ENCODE measurements at places on chromosomes 7 and 10.

DNA sequence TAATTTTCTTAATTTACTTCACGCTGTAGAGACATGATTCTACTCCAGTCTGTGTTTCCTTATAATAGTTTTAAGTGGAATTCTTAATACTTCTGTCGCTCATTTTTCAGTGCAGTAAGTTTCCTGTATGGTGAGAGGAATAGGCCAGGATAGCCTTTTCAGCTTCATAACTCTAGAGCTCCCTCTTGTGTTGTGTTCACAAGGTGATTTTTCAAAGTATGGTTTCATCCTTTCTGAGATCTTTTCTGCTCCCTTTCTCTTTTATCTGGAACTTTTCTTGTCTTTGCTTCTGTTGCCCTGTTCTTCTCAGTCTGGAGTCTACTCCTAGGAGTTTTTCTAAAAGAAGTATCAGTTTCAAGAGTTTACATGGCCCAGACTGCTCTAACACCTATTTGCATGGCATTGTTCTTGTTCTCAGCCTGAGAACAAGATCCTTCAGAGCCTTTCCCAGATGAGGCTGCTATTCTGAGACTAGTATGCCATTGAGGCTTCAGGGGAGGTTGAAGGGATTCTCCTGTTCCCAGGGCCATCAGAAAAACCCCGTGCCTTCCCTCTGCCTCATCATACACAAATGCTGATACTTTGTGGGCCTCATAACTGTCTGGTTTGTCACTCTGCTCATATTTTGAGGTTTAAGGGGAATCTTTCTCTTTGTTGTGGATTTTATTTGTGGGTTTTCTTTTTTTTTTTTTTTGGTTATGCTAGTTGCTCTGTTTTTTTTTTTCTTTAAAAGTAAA is 21.8 kb downstream of the NET1 start:
- peak; percentile 53 for DNase-seq

DNA sequence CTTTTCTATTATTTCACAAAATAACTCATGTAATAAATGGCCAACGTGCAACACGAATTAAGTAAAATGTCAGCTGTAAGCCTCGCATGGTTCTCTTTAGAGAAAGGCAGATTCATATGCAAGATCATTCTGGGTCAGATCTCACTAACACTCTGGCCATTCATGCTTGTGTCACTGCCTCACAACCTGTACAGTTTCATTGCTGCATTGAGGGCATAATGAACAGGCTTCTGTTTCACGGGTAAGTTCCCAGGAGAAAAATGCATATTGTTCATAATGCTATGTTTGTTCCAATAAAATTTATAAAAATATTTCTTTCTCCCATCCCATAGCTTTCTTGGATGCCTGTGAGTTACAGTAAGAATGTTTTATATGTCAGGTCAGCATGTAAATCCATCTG is 734.0 kb upstream of the ANKRD30A start:
- no peak for DNase-seq

DNA sequence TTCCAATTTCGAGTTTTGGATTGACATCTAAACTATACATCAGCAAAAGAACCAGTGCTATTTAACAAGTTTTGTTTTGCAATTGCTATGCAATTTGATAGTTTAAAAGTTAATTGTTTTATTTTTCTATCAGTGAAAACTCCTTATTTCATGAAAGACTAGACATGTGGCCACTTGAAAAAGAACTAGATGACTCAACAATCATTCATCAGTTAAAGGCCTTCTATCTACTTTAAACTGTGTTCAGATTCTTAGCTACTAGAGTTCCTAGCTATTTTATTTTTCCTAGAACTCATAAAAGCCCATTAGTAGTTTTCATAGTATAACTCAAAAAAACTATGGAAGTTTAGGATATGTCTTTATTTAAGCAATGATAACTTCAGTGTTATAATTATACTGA is 104.6 kb upstream of the LSM8 start:
- DNase-seq, result no peak

DNA sequence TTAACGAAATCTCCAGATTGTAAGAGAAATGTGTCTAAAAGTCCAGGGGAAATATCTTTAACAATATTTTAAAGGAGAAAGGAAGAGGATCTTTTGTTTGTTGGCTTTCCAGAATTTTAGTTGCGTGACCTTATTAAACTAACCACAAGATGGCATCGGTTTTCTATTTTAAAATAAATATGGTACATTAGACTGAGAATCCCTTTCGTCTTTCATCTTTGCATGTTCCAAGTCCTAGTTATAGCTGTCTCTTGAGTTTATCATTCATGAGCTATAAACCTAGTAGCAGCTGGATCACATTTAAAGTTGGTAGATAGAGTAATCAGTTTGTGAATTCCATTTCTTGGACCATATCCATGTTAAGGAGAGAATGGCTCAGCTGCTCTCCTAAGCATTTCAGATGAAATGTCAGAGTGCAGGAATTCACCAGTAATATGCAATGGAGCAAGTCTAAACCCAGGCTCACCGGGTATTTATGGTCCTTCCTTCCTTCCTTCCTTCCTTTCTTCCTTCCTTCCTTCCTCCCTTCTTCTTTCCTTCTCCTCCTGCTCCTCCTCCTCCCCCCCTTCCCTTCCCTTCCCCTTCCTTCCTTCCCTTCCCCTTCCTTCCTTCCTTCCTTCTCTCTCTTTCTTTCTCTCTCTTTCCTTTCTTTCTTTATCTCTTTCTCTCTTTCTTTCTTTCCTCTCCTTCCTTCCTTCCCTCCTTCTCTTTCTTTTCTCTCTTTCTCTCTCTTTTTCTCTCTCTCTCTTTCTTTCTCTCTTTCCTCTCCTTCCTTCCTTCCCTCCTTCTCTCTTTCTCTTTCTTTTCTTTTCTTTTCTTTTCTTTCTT is 57.8 kb upstream of the RAB18 start:
- peak; percentile 42 for DNase-seq

GRCh38 chr7:43933902-43934560 is 7.8 kb downstream of the UBE2D4 start:
- DNase-seq, result no peak

DNA sequence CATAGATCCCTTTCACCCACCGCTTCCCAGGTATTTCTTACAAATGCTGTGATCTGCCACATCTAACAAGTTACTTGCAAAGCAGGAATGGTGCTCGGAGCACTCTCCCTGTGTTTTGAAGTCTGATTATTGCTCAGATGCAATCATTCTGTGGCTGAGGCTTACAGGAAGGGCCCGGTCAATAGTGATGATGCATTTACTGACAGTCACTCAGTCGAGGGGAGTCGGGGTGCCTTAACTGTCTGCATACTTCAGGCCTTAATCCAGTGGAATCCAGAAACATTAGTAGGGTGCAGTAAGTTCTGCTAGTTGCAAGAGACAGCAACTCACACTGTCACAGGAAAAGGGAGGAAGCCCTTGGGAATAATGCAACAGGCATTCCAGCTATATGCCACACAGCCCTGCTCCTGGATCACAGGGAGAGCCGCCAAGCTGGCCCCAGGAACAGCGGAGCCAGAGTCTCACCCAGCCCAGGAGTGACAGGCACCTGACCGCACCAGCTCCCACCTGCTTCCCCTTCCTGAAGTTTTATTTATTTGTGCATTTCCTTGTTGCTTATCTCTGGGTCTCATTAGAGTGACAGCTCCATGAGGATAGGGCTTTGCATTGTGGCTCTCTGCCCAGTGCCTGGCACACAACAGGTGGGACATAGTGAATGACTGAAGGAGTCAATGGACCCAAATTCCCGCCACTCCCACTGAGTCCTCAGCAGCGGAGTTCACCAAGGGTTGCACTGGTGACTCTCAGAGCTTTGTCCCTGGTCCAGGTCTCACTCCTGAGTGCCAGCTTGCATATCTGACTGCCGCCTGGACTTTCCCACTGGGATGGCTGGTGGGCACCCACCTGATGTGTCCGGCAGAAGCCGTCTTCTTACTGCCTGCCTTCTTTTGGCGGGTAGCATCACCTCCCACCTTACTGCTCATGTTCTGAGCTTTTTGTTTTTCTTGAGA is 212.5 kb upstream of the SH2B2 start:
- DNase-seq, result no peak

DNA sequence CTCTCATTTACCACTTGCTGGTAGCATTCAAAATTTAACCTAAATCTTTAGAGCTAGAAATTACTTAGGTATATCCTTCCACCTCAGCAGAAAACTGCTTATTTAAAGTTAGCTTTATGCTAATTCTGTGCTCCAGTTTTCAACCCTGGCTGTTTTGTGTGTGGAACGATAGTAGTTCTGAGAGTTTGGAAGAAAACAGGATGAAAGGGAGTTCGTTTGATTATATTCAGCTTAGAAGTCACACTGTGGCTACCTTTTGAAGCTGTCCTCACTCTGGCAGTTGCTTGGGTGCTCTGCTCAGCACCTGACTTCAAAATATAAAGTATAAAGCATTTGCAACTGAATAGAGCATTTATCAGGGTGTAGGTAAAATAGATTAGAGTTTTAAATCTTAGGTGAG is 2.6 kb upstream of the ASCC1 start:
- no peak for DNase-seq

DNA sequence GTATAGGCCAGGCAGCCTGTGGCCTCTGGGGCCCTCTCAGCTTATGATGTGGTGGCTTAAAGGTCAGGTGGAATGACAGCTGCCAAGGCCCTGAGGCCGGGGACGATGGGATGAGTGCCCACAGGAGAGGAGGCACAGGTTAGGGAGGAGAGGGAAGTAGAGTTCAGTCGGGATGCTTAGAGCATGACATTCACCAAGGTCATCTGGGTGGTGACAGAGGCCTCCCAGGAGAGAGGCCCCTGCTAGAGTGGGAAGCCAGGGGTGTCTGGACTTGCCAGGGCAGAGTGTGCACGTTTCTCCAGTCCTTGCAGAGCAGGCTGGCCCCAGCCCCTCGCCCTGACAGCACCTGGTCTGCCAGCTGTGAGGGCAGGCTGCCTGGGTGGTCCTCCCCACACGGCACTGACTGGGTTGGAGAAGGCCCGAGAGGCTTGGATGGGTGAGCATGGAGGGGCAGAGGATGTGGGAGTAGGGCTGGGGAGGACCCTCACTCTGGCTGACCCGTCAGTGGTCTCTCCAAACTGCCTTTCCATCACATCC is 1.5 kb downstream of the CALHM1 start:
- DNase-seq, result no peak

DNA sequence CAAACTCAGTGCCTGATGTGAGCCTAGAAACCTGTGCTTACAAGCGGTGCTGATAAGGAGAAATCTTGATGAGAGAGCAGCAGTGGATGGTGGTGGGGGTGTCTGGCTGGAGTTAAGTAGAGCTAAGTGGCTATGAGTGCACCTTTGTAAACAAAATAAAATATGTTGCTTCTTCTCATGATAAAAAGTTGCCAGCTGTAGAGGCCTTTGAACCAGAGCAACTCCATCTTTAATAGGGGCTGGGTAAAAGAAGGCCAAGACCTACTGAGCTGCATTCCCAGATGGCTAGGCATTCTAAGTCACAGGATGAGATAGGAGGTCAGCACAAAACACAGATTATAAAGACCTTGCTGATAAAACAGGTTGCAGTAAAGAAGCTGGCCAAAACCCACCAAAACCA is 107.6 kb upstream of the FAM3C start:
- DNase-seq, result no peak

DNA sequence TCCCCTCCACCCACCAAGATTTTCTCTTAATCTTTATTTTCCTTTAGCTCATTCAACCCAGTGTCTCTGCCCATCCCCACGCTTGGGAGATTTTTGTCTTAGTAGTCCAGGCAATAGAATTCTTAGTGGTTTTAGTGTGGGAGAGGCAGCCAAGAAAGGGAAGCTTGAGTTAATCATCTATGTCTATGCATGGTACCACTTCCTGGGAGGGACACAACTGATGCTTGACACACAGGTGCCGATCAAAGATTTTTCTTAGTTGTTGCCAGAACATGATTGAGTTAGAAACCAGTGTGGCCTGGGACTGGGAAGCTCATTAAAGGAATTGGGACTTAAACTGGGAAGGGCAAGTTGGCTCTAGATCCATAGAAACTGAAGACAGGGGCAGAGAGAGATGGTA is 3.1 kb downstream of the STRA8 start:
- no peak for DNase-seq

DNA sequence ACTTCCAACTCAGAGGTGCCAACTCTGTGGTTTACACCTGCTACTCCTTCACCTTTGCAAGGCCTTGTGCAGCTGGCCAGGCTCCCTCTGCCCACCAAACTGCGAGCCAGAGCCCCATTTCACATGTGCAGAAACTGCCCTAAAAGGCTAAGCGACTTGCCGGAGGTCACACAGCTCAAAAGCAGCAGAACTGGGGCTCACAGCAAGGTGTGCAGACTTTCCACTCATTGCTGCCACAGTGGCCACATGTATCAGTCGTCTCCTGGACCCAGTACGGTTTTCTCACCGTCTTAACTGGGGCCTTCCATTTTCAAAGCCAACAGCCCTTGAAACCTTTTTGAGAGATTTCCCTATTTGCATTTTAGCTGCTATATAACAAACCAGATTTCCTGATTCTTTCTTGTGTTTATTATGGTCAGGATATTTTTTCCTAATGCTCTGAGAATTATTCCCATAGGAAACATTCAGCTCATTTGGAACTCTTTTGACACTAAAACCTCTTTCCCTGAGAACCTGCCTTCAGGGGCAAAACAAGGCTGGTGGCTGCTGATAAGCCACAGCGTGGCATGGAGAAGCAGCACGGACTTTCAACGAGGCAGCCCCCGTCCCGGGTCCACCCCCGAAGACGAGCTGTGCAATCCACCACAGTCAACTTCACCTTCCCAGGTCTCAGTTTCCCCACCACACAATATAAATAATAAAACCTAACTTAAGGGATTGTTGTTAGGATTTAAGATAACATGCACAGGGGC is 29.9 kb downstream of the SORBS1 start:
- no peak for DNase-seq

GRCh38 chr7:81430761-81431160 is 339.1 kb downstream of the HGF start:
- DNase-seq, result no peak

DNA sequence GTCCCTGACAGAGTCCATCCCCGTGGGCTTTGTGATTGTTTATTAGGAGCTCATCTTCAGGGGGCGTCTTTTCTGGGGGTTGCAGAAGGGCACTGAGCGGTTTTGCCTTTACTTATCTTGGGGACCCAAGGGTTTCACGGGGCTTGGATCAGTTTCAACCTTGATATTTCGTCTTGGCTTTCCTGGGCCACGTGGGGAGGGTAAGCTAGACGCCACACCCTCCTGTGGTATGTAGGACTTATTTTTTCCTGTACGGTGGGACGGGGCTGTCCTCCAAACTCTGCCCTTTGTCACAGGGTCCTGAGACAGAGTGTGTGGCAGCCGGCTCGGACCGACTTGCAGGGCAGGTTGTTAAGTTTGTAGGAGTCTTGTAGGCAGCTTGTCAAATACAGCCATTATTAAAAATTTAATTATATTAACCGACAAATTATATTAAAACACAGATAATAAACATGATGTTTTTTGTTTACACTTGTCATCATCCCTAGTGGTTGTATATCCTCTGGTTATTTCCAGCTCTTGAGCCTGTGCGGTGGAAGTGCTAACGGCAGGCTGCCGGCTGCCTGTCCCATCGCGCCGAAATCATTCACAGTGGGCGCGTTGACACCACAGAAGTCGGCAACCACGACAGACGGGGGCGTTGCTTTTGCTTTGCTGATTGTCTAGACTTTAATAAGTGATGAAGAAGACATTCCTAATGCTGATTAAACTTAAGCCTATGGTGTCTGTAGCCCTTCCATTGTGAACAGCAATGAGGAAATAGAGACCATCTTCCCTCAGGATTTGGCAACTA is 193.2 kb downstream of the DNAJB6 start:
- no peak for DNase-seq

GRCh38 chr7:151735186-151735850 is 141.6 kb downstream of the PRKAG2 start:
- no peak for DNase-seq

GRCh38 chr7:69889976-69890351 is 291.7 kb downstream of the AUTS2 start:
- no peak for DNase-seq

GRCh38 chr7:107960272-107960671 is 42.7 kb downstream of the LAMB1 start:
- DNase-seq, result no peak

All from CD4-positive, alpha-beta T cell treated with Interleukin-12 subunit alpha and Interleukin-12 subunit beta, for 1 hour (primary cell).